ENCODE measurements at places on chromosomes 6 and 20. TPM values are rescaled to one million over a fixed set of nuclear protein-coding genes. Genes with fewer than 3 reads are reported as not detected.

DNA sequence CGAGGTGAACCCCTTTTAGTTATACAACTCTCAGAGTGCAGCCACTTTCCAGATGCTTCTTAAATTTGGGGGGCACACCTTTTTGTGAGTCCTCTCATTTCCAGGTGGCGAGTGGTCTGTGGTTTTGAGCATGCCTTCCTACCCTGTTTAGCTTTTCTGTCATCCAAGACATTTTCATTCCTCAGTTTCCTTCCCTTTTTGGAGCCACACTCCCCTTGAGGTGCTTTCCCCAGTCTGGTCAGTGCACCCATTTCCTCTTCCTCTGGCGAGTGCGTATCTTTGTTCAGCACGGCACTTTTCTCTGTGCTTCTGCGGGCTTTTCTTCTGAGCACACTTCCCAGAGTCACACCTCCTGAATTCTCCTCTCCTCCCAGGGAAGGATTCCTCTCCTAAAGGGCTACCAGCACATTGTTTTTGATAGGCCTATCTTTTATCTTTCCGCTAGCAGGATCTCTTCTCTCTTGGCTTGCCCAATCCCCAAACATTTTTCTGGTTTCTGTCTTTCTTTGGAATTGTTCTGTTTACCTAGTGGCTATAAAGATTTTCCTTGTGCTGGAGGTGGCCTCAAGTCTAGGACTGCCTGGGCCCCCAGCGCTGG is 1.4 kb downstream of the PHF20 start:
- no peaks in the 10 kb centered on the region for H3K27me3 ChIP-seq
- H3K27ac ChIP-seq = peak overlapping the region; percentile 71
- peak overlapping the region; percentile 74 for H3K4me3 ChIP-seq
- H3K4me1 ChIP-seq = peaks cover 12% of the 10 kb centered on the region
- no peak for DNase-seq
- no peaks in the 10 kb centered on the region for H3K36me3 ChIP-seq

- no peak for DNase-seq
- no peak overlapping the region for H3K27ac ChIP-seq
- no peak overlapping the region for H3K4me3 ChIP-seq
Measured at GRCh38 chr6:56594699-56595098, 48.0 kb downstream of the DST start.

HRH3 gene
- total RNA-seq = not detected

GRCh38 chr6:40299681-40300080 is 287.5 kb downstream of the LRFN2 start:
- H3K4me1 ChIP-seq = no peaks in the 10 kb centered on the region
- H3K4me3 ChIP-seq = no peak overlapping the region
- no peaks in the 10 kb centered on the region for H3K36me3 ChIP-seq
- no peaks in the 10 kb centered on the region for H3K27me3 ChIP-seq

GRCh38 chr20:13331536-13331935 is 110.5 kb downstream of the ISM1 start:
- H3K4me1 ChIP-seq = no peaks in the 10 kb centered on the region
- H3K27ac ChIP-seq = no peak overlapping the region
- H3K4me3 ChIP-seq = no peak overlapping the region
- H3K36me3 ChIP-seq = no peaks in the 10 kb centered on the region

DNA sequence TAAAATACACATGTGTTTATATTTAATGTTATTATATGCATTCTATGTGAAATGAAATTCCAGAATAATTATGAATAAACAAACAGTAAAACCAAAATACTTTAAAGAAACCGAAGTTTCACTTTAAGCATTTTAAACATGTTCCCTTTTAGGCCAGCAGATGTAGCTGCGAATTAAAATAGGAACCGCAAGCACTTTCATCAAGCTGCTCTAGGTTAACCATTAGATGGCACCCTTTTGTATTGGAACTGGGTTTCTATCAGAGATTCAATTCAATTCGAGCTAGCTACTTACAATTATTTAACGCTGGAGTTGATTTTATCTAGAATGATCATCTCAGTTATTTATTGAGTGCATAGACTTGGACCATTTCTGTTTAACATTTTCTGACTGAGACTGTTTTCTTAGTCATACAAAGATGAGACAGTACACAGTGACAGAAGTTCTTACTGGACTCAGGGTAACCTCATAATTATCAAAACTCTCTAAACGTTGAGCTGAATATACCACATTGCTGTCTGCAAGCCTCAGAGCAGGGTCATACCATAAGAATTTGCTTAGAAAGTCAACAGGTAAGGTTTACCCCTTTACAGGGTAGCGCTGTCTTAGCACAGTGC is 8.5 kb downstream of the TMEM242 start:
- H3K4me3 ChIP-seq = no peak overlapping the region
- no peaks in the 10 kb centered on the region for H3K27me3 ChIP-seq
- peak; percentile 75 for DNase-seq
- H3K4me1 ChIP-seq = no peaks in the 10 kb centered on the region
- H3K36me3 ChIP-seq = peaks cover 27% of the 10 kb centered on the region

GRCh38 chr20:32482442-32483261 is 102.5 kb downstream of the NOL4L start:
- no peaks in the 10 kb centered on the region for H3K4me1 ChIP-seq
- H3K27me3 ChIP-seq = peaks cover 3% of the 10 kb centered on the region
- peak; percentile 35 for DNase-seq
- no peak overlapping the region for H3K27ac ChIP-seq
- H3K4me3 ChIP-seq = peak overlapping the region; percentile 61

DNA sequence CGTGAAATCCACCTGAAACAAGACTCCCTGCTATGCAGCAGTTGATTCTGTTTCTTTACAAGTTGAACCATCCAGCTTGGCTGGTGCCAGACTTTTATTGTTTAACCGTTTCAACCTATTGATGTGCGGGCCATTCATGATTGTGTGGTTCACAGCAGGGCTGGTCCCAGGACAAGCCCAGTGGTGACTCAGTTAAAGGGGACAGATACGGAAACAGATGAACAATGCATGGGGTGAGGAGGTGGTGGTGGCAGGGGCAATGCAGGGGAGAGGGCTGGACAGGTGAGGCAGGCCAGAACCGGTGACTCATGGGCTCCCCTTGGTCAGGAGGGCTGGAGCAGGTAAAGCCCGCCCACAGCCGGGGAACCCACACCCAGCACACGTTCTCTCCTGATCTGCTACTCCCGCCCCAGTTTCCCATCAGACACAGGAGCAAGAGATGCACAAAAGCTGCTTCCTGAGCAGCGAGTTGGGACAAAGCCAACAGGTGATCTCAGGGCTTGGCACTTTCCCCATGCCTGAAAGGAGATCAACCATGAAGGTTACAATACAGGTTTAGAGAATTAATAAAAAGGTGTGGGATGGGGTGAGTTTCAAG is 232.2 kb downstream of the LY86 start:
- H3K27ac ChIP-seq = no peak overlapping the region
- no peaks in the 10 kb centered on the region for H3K36me3 ChIP-seq
- H3K27me3 ChIP-seq = no peaks in the 10 kb centered on the region
- no peaks in the 10 kb centered on the region for H3K4me1 ChIP-seq
- H3K4me3 ChIP-seq = no peak overlapping the region

DNA sequence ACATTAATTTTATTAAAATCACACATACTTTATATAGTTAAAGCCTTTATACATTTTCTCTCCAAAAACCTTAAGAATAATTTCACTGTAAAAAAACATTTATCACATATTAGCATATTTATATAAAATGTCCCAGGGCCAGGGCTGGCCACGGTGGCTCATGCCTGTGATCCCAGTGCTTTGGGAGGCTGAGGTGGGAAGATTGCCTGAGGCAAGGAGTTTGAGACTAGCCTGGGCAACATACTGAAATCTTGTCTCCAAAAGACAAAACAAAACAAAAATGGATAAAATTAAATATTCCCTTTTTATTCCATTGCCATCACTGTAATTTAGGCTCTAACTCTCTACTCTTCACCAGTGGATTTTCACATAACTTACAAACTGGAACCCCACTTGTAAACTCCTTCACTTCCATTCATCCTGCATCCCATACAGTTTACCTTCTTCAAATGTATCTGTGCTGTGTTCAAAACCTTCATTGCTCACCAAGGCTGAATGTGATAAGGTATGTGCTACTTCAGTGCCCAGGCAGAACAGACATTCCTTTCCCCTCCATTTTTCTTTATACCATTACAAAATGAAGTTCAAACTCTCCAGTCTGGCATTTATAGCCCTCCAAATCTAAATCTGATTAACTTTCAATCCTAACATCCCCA is 42.9 kb upstream of the PIM1 start:
- H3K27ac ChIP-seq = no peak overlapping the region
- H3K27me3 ChIP-seq = no peaks in the 10 kb centered on the region
- DNase-seq = no peak
- no peak overlapping the region for H3K4me3 ChIP-seq
- peaks cover 8% of the 10 kb centered on the region for H3K4me1 ChIP-seq
- H3K36me3 ChIP-seq = no peaks in the 10 kb centered on the region

RBBP8NL gene
- total RNA-seq = not detected

GRCh38 chr6:168562576-168563151 is 121.7 kb downstream of the SMOC2 start:
- H3K36me3 ChIP-seq = no peaks in the 10 kb centered on the region
- no peak for DNase-seq
- H3K4me1 ChIP-seq = no peaks in the 10 kb centered on the region
- H3K4me3 ChIP-seq = no peak overlapping the region
- H3K27me3 ChIP-seq = no peaks in the 10 kb centered on the region

BEND6 gene
- 12.6 TPM for total RNA-seq

OOEP gene
- total RNA-seq = not detected

ANKRD66 gene
- not detected for total RNA-seq

DNA sequence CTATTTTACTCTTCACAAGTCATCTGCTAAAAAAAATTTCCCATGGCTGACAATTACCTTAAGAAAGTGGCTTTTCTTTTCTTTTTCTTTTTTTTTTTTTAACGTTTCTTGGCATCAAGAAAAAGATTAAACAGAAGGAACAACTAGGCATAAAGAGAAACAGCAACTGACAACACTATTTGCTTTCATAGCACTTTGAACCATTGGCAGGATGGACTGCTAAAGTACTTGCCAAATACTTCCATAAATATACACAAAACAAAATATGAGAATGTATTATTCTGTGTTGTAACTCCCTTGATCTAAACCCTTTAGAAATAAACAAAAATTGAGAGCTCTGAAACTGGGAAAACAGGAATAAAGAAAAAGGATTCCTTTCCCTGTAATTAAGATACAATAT is 20.0 kb upstream of the PLN start:
- no peak overlapping the region for H3K4me3 ChIP-seq
- DNase-seq = no peak
- H3K27me3 ChIP-seq = no peaks in the 10 kb centered on the region
- no peak overlapping the region for H3K27ac ChIP-seq
- no peaks in the 10 kb centered on the region for H3K36me3 ChIP-seq
- no peaks in the 10 kb centered on the region for H3K4me1 ChIP-seq
